Daoy (cell line): ENCODE measurements at places on chromosomes 11 and 22. TPM values are rescaled to one million over a fixed set of nuclear protein-coding genes. Genes with fewer than 3 reads are reported as not detected.

- DNase-seq, result no peak
Observed at GRCh38 chr11:45028911-45029682, 78.4 kb upstream of the TP53I11 start.

DNA sequence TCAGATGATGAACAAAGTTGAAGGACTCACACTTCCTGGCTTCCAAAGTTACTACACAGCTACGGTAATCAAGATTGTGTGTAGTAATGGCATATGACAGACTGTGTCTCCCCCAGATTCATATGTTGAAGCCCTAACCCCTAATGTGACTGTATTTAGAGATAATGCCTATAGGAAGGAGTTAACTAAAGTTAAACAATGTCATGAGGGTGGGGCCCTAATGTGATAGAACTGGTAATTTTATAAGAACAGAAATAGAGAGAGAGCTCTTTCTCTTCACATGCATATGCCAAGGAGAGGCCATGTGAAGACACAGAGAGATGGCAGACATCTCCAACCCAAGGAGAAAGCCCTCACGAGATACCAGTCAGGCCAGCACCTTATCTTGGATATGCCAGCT, 8.0 kb downstream of the AAMDC start:
- no peak for DNase-seq

DNA sequence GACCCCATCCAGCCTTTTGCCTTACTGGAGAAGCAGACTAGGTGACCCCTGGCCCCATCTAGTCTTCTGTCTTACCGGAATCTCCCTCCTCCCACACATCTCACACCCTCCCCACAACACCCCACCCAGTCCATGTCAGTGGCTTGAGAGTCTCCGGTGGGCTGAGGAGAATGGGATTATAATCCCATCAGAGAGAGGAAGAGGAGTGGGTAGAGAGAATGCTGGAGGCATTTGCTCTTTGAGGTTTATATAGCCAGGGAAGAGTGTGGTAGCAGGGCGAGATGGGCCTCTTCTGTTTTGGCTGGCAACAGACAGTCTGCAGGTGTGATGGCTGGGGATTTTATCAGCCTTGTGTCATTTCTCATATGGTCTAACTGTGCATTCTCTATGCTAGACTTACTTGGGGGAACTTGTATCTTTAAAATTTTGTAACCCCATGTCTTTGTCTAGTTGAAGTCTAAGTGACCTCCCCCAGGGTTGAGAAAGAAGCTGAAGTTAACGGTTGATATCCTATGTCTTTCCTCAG, 50.3 kb downstream of the GRAMD1B start:
- DNase-seq, result no peak

- DNase-seq, result peak; percentile 83
Observed at GRCh38 chr11:35236667-35237003, 97.7 kb downstream of the CD44 start.

DNA sequence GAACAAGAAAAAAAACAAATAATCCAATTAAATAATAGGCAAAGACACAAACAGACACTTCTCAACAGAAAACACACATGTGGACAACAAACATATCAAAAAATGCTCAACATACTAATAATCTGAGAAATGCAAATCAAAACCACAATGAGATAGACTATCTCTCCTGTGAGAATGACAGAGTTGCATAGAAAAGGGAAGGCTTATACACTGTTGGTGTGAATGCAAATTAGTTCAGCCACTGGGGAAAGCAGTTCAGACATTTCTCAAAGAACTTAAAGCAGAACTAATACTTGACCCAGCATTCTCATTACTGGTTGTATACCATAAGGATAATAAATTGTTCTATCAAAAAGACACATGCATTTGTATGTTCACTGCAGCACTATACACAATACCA, 637.8 kb upstream of the LUZP2 start:
- DNase-seq, result no peak

DNA sequence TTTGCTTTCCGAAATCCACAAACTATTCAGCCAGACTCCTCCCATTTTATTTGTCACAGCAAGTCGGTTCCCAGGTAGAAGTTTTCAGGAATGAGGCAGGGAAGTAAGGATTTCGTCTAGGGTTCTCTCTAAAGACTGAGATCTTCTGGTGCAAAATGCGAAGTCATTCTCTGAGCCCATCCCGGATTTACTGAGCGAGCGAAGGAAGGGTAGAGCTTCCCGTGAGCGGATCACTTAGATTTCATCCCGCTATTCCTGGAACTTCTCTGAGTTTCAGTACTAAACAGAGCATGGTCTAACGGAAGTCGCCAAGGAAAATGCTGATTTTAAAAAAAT, 3.1 kb upstream of the CALCA start:
- DNase-seq, result peak; percentile 25

GRCh38 chr11:74195828-74196227, 24.7 kb downstream of the PPME1 start:
- DNase-seq, result no peak

GRCh38 chr22:36644333-36644757, 59.2 kb downstream of the CACNG2 start:
- peak; percentile 90 for DNase-seq

The WT1 gene
- 8.0 and 10.7 TPM in 2 replicates for total RNA-seq

The BTG4 gene
- total RNA-seq, result not detected in 2 replicates

The ILK gene
- 120 and 140 TPM in 2 replicates for total RNA-seq

The PUS3 gene
- 20.2 and 24.0 TPM in 2 replicates for total RNA-seq

The CARD18 gene
- total RNA-seq, result 0.80 and 1.0 TPM in 2 replicates

The MYRF gene
- total RNA-seq, result 0.68 and 2.1 TPM in 2 replicates

The APOL1 gene
- total RNA-seq, result 15.2 and 20.0 TPM in 2 replicates

The FREY1 gene
- 0.23 and 0.39 TPM in 2 replicates for total RNA-seq

The CD3D gene
- 0.51 TPM in 1 of 2 replicates, not detected in the other for total RNA-seq

The OR2AT4 gene
- under 0.01 TPM in 1 of 2 replicates, not detected in the other for total RNA-seq
